Esophagus squamous epithelium (tissue), 5 donors: ENCODE measurements at places on chromosomes 5 and 9.
A peak's percentile ranks its signal among the peaks of the same experiment; 100 is the strongest.

DNA sequence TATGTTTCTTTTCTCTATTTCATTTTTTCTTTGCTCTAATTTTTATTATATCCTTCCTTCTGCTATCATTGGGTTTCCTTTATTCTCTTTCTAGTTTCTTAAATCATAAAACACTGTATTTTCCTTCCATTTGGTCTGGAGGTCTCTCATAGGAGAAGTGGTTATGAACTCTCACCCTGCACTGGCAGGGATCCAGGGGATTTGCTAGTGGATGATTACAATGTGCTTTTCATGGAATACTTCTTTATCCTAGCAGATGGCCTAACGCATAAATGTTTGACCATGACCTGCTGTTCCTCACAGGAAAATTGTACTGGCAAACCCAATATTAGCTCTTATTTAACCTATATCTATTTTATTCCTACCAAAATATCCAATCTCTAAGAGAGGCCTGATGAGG is 31.5 kb upstream of the SGCD start:
- no peaks in the 10 kb centered on the region for H3K36me3 ChIP-seq
- H3K4me1 ChIP-seq = no peaks in the 10 kb centered on the region

GRCh38 chr9:4131946-4132345 is 167.9 kb downstream of the GLIS3 start:
- no peak overlapping the region for H3K4me3 ChIP-seq
- no peaks in the 10 kb centered on the region for H3K27me3 ChIP-seq
- H3K27ac ChIP-seq = no peak overlapping the region
- H3K4me1 ChIP-seq = no peaks in the 10 kb centered on the region
- DNase-seq = no peak

GRCh38 chr5:151280443-151280842 is 23.1 kb downstream of the SLC36A3 start:
- DNase-seq = no peak
- H3K27me3 ChIP-seq = no peaks in the 10 kb centered on the region
- H3K27ac ChIP-seq = no peak overlapping the region
- H3K36me3 ChIP-seq = no peaks in the 10 kb centered on the region
- no peaks in the 10 kb centered on the region for H3K4me1 ChIP-seq

- H3K4me3 ChIP-seq = no peak overlapping the region
- no peaks in the 10 kb centered on the region for H3K4me1 ChIP-seq
- H3K36me3 ChIP-seq = no peaks in the 10 kb centered on the region
- DNase-seq = no peak
- no peak overlapping the region for H3K27ac ChIP-seq
Observed at GRCh38 chr9:86655147-86655546, 292.2 kb downstream of the GAS1 start.

DNA sequence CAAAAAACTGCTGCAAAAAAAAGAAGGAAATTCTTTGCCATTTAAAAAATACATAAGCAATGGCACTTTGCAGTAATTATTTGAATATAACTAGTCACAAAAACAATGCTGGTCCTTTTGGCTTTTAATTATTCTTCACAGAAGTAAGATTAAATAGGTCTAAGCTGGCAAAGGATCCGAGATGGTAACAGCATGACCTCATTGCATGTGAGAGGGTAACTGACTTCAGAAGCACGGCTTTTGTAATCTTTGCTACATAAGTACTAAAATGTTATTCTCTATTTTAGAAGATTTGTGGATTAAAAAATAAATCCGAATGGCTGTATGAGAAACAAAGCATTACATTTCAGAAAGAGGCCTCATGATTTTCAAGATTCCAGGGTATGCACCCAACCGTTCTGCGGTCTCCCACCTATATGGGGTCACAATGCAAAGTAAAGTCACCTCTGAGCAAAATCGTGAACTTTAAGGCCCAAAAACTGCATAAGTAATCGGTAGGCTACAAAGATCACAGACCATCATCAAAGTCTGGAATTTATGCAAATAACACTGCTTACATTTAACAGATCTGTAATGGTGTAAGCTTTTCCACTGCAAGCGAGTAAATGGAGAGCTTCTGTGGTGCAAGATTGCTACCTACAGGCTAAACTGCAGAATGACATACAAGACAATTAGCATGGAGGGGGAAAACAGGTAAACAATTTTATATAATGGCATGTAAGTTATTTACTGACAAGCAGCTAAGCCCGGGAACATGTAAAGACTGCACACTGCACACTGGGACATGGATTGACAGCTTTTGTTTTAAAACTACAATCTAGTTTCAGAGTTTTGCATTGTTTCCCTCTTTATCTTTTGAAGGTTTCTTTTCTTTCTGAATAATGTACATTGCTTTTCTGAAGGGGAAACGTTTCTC is 231.6 kb downstream of the SLF1 start:
- no peaks in the 10 kb centered on the region for H3K27me3 ChIP-seq
- H3K4me1 ChIP-seq = no peaks in the 10 kb centered on the region
- no peak for DNase-seq
- H3K36me3 ChIP-seq = no peaks in the 10 kb centered on the region
- H3K27ac ChIP-seq = no peak overlapping the region

DNA sequence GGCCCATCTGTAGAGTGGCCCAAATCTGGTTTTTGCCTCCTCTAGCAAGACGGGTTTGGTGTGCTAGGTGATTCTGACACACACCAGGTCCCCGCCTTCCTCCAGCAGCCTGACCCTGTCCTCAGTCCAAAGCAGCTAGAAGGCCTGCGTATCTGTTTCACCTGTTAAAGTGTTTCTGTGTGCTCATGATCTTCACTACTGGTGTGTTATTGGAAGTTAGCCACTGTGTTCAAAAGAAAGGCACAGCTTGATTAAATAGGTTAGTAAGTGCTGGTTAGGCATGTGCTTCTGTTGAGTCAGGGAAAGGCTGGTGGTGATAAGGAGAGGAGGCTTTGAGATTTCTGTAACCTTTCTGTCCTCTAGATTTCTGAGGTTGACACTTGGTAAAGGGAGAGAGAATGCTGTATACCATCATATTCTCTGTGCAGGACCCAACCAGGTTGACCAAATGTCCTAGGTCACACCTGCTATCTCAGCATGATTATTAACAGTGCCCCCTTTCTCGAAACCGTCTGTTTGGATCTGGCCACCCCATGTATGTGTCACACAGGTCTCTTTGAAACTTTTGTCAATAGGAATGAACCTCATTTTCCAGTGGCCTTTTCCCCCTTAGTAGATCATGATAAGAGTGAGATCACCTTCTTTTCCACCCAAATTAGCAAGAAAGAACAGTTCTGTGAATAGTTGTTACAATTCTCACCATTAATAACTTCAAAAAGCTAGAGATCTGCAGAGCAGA is 58.8 kb downstream of the ARHGAP26 start:
- no peaks in the 10 kb centered on the region for H3K27me3 ChIP-seq
- H3K27ac ChIP-seq = no peak overlapping the region
- H3K4me3 ChIP-seq = no peak overlapping the region
- no peaks in the 10 kb centered on the region for H3K36me3 ChIP-seq
- H3K4me1 ChIP-seq = peaks cover 15% of the 10 kb centered on the region

DNA sequence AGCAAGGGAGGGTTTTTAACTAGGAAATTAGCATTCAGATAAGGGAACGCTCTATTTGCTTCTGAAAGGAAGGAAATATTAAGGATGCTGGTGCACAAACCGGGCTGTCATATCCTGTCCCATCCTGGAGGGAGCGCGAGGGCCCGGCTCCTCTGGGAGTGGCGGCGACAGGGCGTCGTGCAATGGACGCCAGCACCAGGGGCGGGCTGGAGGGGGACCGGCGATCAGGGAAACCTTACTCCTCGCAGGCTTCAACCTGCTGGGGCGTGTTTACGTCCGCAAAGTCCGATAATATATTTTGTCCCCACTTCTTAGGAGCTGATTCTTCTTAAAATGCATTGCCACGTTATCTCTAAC is 197.1 kb upstream of the TBCA start:
- peaks cover 96% of the 10 kb centered on the region for H3K27me3 ChIP-seq
- no peak overlapping the region for H3K27ac ChIP-seq
- H3K4me1 ChIP-seq = peaks cover 13% of the 10 kb centered on the region

GRCh38 chr9:89425024-89425805 is 72.7 kb downstream of the SEMA4D start:
- H3K4me3 ChIP-seq = no peak overlapping the region
- H3K36me3 ChIP-seq = no peaks in the 10 kb centered on the region
- H3K4me1 ChIP-seq = peaks cover 12% of the 10 kb centered on the region
- H3K27ac ChIP-seq = no peak overlapping the region
- no peaks in the 10 kb centered on the region for H3K27me3 ChIP-seq
- no peak for DNase-seq

- H3K4me3 ChIP-seq = no peak overlapping the region
- no peaks in the 10 kb centered on the region for H3K36me3 ChIP-seq
- no peaks in the 10 kb centered on the region for H3K4me1 ChIP-seq
- DNase-seq = no peak
- H3K27me3 ChIP-seq = no peaks in the 10 kb centered on the region
Observed at GRCh38 chr5:161176221-161176620, 324.2 kb upstream of the ATP10B start.

DNA sequence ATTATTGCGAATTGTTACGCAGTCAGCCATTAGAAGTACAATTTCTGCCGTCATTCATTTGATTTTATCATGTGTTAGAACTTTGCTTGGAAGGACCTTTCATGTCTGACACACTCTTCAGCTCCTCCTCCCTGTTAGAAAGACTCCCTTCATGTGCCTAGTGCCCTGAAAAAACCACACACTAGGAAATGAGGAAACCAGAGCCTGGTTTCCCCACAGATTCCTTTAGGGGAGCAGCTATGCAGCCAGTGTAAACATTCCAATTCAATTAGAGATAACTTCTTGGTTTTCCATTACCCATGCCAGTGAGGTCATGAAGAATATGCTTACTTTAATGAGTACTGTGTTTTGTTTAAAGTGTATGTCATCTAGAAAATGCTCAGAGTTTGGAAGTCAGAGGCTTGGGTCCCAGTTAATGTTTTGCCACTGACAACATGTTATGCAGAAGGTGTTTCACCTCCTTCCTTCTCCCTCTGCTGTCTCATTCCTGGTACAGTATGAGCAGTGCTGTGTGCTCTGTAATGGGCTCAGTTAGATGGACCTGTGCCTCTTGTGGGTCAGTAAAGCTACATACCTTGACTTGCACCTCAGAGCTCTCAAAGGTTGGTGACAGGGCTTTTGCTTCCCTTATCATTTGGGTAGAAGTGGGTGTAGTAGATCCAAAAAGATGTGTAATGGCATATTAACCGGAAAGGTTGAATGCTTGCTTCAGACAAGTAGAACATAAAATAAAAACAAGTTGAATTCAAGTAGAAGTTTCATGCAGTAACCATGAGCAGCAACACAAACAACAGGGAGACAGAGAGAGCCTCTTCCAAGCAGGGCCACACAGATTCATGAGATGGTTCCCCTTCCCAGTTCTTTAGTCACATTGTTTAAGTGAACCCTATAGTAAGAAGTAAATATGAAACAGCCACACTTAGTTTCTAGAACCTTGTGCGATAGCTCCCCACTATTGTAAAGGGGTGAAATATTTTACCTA is 52.6 kb upstream of the TNFAIP8 start:
- H3K4me3 ChIP-seq = no peak overlapping the region
- peak overlapping the region; percentile 10 for H3K27ac ChIP-seq
- DNase-seq = no peak

DNA sequence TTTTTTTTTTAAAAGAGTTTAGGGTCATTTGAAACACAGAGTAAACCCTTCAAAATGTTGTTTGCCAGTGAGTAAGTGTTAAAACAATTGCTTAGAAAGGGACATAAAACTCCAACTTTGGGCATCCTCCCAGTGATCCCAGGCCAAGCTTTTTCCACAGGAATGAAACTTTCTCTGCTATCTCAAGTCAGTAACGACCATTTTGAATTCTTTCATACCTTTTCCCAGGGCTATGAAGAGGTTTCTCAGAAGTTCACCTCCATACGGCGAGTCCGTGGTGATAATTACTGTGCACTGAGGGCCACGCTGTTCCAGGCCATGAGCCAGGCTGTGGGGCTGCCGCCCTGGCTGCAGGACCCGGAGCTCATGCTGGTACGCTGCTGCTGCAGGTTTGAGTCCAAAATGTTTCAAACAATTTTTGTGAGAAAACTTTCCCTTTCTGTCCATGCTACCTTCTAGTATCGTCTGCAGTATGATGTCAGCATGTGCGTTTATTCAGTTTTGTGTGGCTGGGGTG is 16.8 kb downstream of the OTULIN start:
- H3K27ac ChIP-seq = no peak overlapping the region
- DNase-seq = no peak
- H3K36me3 ChIP-seq = peaks cover 82% of the 10 kb centered on the region
- H3K4me1 ChIP-seq = peaks cover 17% of the 10 kb centered on the region
- H3K27me3 ChIP-seq = no peaks in the 10 kb centered on the region

GRCh38 chr5:93735378-93735777 is 6.0 kb downstream of the POU5F2 start:
- no peaks in the 10 kb centered on the region for H3K4me1 ChIP-seq
- DNase-seq = no peak
- no peaks in the 10 kb centered on the region for H3K36me3 ChIP-seq
- no peak overlapping the region for H3K27ac ChIP-seq
- no peak overlapping the region for H3K4me3 ChIP-seq

DNA sequence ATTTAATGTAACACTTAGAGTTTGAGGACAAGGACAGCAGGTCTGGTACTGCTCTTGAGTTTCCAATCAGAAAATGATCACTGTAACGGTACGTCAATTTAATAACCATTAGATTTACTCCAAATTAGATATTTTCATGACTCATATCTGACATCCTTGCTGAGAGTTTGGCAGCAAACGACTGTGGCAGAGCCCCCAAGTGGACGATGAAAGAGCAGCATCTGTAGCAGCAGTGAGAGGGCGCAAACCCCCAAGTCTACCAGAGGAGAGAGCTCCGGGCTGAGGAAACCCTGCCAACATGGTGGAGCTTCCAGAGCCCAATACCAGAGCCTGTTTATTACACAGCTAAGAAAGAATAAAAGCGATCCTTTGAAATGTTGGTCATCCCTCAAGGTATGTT is 73.2 kb upstream of the EPB41L4A start:
- H3K4me1 ChIP-seq = no peaks in the 10 kb centered on the region
- peak; percentile 4 for DNase-seq
- H3K36me3 ChIP-seq = no peaks in the 10 kb centered on the region
- H3K27me3 ChIP-seq = no peaks in the 10 kb centered on the region
- no peak overlapping the region for H3K27ac ChIP-seq
- no peak overlapping the region for H3K4me3 ChIP-seq

- no peak for DNase-seq
- H3K36me3 ChIP-seq = no peaks in the 10 kb centered on the region
- H3K4me3 ChIP-seq = no peak overlapping the region
- no peak overlapping the region for H3K27ac ChIP-seq
Observed at GRCh38 chr5:98845878-98846277, 72.4 kb downstream of the RGMB start.

GRCh38 chr5:36712706-36713105 is 106.3 kb downstream of the SLC1A3 start:
- H3K27ac ChIP-seq = peak overlapping the region; percentile 59
- DNase-seq = no peak
- no peaks in the 10 kb centered on the region for H3K27me3 ChIP-seq
- H3K4me3 ChIP-seq = no peak overlapping the region
